ENCODE measurements at places on chromosomes 13 and 19.

- DNase-seq = no peak
Observed at GRCh38 chr13:85853901-85854663, 54.9 kb upstream of the SLITRK6 start.

- no peak for DNase-seq
Observed at GRCh38 chr13:90709319-90709718, 638.2 kb upstream of the MIR17HG start.

GRCh38 chr13:52195401-52195837 is 36.0 kb upstream of the NEK3 start:
- no peak for DNase-seq

DNA sequence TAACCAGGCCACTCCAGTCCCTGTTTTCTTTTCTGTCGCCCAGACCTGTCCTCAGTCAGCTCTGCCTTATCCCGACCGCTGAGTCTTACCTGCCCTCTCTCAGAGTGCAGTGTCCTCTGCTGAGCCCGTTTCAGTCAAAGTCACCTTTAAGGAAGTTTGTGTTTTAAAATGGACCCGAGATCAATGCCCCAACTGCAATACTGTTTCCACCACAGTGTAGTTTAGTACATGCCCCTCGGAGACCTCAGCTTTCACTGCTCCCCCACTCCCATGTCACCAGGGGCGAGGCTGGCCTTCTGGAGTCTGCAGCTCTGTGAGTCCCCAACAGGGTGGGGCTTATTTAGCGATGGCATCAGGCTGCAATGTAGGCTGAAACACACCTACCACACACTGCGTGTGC is 248.4 kb upstream of the TSHZ3 start:
- DNase-seq = no peak

- DNase-seq = no peak
Observed at GRCh38 chr13:74555651-74556420, 421.6 kb upstream of the KLF12 start.

DNA sequence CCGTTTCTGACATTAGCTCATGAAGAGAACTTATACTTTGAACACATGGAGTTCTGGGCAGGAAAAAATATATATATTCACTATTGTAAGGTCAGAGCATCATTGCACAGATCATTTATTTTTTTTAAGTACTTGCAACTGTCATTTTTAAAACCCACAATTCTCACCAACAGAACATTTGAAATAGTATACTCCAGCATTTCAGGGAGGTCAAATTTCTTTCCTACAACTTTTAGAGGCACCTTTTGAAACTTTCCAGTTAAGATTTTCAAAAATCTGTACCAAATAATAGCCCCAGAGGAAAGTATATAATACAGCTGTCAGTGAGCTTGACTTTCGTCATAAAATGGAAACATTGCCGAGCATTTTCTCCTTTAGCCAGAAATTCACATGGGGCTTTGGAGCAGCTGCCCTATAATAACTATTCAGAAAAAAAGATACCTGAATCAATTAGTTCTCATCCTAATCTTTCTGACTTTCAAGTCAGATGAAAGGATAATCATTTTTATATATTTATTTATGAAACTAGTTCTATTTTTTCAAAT is 10.9 kb downstream of the KCTD12 start:
- no peak for DNase-seq

- DNase-seq = no peak
Observed at GRCh38 chr13:61156753-61157152, 258.9 kb downstream of the PCDH20 start.

- DNase-seq = no peak
Observed at GRCh38 chr13:72342364-72342763, 385.1 kb downstream of the MZT1 start.

- DNase-seq = peak; percentile 59
Observed at GRCh38 chr19:50311723-50312635, 17.2 kb downstream of the KCNC3 start.

DNA sequence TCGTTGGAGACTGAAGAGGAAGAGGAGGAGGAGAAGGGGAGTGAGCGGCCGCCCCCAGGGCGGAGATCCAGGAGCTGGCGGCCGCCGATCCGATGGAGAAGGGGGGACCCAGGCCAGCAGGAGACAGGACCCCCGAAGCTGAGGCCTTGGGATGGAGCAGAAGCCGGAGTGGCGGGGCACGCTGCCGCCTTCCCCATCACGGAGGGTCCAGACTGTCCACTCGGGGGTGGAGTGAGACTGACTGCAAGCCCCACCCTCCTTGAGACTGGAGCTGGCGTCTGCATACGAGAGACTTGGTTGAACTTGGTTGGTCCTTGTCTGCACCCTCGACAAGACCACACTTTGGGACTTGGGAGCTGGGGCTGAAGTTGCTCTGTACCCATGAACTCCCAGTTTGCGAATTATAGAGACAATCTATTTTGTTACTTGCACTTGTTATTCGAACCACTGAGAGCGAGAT is 1.8 kb downstream of the GADD45B start:
- DNase-seq = no peak

Data from right lung (tissue), 10 donors.